ENCODE measurements at places on chromosomes 7 and 10. TPM values are rescaled to one million over a fixed set of nuclear protein-coding genes. Genes with fewer than 3 reads are reported as not detected.

- no peaks in the 10 kb centered on the region for H3K27me3 ChIP-seq
- no peak overlapping the region for H3K4me3 ChIP-seq
- DNase-seq = no peak
- no peaks in the 10 kb centered on the region for H3K4me1 ChIP-seq
- H3K27ac ChIP-seq = no peak overlapping the region
- H3K36me3 ChIP-seq = no peaks in the 10 kb centered on the region
Measured at GRCh38 chr7:39894904-39895303, 55.2 kb upstream of the CDK13 start.

GRCh38 chr7:84879570-84880325 is 307.1 kb downstream of the SEMA3D start:
- H3K27me3 ChIP-seq = no peaks in the 10 kb centered on the region
- H3K36me3 ChIP-seq = no peaks in the 10 kb centered on the region
- DNase-seq = no peak
- no peak overlapping the region for H3K27ac ChIP-seq

DNA sequence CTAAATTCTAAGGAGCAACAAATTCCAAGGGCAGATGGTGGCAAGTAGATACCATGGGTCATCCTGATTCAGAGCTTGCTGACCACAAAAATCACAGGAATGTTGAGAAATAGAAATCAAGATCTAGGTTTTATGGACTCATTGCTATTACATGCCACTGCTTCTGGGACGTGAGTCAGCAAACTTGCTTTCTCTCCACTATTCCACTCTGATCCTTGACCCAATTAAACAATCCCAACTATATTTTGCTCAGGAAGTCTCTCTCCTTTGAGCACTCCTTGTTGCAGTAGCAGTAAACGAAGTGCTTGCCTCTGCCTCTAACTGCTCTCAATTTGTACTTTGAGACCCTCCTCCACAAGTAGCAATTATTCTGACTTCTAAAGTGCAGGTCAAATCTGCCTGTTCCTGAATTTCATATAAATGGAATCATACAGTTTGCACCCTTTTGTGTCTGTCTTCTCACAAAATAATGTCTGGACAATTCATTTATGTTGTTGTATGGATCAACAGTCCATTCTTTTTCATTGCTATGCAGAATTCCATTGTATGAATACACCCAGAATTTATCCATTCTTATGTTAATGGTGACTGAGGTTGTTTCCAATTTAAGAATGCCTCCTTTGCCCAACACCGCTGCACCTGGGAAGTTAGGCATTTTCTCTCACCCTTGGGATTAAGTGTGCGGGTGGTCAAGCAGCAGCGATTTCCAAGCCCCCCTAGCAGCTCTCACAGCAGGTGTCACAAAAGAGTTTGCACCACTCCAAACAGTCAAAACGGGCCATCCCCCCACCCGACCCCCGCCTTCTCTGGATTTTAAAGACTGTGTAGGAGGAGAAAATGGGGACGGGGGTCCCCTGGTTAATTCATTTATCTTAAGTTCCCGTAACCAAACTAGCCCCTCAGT is 35.9 kb downstream of the ACSM6 start:
- DNase-seq = no peak
- H3K4me1 ChIP-seq = no peaks in the 10 kb centered on the region
- H3K27me3 ChIP-seq = no peaks in the 10 kb centered on the region
- no peaks in the 10 kb centered on the region for H3K36me3 ChIP-seq
- H3K27ac ChIP-seq = no peak overlapping the region

DNA sequence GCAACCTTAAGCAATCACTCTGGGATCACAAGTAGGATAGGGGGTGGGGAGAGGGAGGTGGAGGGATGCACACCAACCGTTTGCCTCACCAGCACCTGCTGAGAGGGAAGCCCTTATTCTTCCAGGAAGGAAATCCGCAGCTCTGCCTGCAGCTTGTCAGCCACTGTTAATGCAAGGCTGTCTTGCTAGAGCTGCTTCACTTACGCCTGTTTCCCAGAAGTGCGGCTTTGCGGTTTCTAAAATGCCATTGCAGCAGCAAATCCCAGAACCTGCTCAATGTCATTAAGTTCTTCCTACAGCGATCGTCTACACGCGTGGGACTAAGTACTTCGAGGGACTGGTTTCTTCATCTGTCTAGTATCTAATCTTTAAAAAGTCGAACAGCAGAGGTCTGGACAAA is 191.1 kb downstream of the ZMYND11 start:
- H3K27ac ChIP-seq = no peak overlapping the region
- H3K4me1 ChIP-seq = peaks cover 4% of the 10 kb centered on the region
- H3K36me3 ChIP-seq = peaks cover 11% of the 10 kb centered on the region
- no peak for DNase-seq
- no peaks in the 10 kb centered on the region for H3K27me3 ChIP-seq

DNA sequence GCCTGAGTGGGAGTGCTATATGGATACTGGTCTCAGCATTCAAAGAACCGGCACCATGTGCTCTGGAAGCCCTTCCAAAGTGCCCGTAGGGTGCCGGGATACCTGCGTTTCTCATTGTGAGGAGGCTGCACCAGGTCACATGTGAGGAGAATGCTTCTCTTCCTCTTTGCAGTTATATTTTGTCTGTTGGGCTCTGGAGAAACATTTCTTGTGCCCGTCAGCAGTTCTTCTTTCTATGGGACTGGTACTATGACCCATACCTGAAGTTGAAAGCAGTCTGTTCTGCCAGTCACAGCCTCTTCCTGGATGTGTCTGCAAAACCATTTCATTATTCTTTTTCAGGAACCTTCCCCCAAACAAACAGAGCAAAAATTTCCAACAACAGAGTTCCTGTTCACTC is 465.0 kb downstream of the SUGCT start:
- H3K4me3 ChIP-seq = no peak overlapping the region
- no peaks in the 10 kb centered on the region for H3K27me3 ChIP-seq
- no peaks in the 10 kb centered on the region for H3K4me1 ChIP-seq
- no peaks in the 10 kb centered on the region for H3K36me3 ChIP-seq

- no peak for DNase-seq
- H3K36me3 ChIP-seq = no peaks in the 10 kb centered on the region
- no peak overlapping the region for H3K27ac ChIP-seq
- H3K4me1 ChIP-seq = no peaks in the 10 kb centered on the region
- no peaks in the 10 kb centered on the region for H3K27me3 ChIP-seq
- no peak overlapping the region for H3K4me3 ChIP-seq
Measured at GRCh38 chr7:158601090-158601489, 13.5 kb upstream of the PTPRN2 start.

The NPSR1 gene
- not detected for polyA plus RNA-seq

The RHOBTB1 gene
- polyA plus RNA-seq = 2.7 TPM

The MSMB gene
- polyA plus RNA-seq = not detected

The EPO gene
- polyA plus RNA-seq = 5.3 TPM

The PLEKHS1 gene
- polyA plus RNA-seq = not detected

The MEST gene
- polyA plus RNA-seq = 12.6 TPM

Measured in liver (tissue), 10 donors.